Stimulated activated CD8-positive, alpha-beta memory T cell treated with anti-CD3 and anti-CD28 coated beads, Interleukin-2, amount 100 ng/mL, for 48 hours (primary cell): ENCODE measurements at places on chromosomes 12 and 14.
A peak's percentile ranks its signal among the peaks of the same experiment; 100 is the strongest.

DNA sequence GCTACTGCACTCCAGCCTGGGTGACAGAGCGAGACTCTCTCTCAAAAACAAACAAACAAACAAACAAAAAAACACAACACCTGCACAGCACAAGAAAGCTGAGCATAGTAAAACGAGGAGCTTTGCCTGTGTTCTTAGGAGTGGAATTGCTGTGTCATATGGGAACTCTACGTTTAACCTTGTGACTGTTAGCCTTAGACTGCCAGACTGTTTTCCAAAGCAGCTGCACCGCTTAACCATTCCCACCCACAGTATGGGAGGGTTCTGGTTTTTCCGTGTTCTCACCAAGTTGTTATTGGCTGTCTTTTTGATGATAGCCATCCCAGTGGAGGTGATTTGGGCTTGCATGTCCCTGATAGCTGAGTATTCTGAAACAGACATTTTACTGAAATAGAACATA, 9.2 kb downstream of the WNT5B start:
- DNase-seq = no peak

- DNase-seq = no peak
These were observed 1.7 kb upstream of the STRN3 start for GRCh38 chr14:31027847-31028246.

- no peak for DNase-seq
These were observed 2.1 kb downstream of the PLD4 start for GRCh38 chr14:104926619-104927431.

GRCh38 chr14:99389174-99389826, 91.4 kb downstream of the SETD3 start:
- DNase-seq = peak; percentile 45

DNA sequence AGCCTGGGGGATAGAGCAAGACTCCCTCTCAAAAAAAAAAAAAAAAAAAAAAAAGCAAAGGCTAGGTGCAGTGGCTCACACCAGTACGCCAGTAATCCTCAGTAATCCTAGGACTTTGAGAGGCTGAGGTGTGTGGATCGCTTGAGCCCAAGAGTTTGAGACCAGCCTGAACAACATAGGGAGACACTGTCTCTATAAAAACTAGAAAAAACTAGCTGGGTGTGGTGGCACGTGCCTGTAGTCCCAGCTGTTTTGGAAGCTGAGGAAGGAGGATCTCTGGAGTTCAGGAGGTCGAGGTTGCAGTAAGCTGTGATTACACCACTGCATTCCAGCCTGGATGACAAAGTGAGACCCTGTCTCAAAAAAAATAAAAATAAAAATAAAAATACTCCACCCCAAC, 8.9 kb upstream of the RBM25 start:
- DNase-seq = no peak

DNA sequence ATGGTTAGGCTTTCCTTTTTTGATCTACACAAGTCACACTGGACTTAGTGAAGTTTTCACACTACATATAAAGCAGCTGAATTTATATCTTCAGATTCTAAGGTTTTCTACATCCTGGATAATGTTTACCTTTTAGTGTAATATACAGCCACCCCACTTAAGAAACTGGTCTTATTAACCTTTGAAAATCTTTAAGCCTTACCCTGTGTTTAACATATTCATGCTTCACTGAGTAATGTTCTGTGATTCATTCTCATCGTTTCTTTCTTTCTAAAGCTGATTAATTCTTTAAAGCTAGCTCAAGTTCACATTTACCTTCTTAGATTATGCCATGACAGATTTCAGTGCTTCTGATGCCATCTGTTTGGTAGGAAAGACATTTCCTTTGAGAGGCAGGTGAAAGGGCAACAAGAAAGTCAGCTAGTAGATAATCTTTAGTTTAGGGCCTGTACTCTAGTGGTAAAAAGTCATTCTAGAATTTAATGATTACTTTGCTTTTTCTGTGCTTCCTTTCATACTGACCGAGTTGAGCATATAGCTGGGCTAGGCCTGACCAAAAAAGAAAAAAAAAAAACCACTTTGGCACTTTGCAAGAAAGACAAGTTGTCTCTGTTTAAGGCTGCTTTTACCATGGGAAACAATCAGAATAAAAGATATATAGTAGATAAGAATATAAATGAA, 690.9 kb upstream of the FBXO33 start:
- DNase-seq = no peak

DNA sequence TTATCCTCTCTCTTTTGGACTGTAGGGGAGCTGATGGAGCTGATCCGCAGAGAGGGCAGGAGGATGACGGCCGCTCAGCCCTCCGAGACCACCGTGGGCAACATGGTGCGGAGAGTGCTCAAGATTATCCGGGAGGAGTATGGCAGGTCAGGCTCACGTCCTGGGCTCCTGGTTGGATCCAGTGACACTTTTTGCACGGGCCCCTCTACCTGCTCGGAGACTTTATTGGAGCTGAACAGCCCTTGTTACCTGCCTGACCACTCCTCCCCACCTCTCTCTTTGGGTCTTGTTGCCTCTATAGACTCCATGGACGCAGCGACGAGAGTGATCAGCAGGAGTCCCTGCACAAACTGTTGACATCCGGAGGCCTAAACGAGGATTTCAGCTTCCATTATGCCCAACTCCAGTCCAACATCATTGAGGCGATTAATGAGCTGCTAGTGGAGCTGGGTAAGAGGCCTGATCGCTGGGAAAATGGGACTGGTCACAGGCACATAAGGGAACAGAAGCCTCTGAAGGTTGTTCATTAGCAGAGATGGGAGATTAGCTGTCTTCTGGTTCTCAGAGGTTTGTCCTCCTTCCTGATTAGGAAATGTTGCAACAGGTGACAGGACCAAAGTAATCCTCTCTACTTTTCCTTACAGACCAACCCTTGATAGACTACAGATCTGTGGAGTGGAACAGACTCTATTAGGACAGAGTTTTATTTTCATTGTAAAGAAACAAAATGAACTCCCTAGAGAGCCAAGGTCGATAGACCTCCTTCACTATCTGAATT, 718 bp downstream of the EIF2B2 start:
- no peak for DNase-seq

- DNase-seq = no peak
These were observed 221.2 kb upstream of the FLRT2 start for GRCh38 chr14:85308531-85309300.

GRCh38 chr12:15205341-15206010, 15.7 kb downstream of the RERG start:
- DNase-seq = no peak

DNA sequence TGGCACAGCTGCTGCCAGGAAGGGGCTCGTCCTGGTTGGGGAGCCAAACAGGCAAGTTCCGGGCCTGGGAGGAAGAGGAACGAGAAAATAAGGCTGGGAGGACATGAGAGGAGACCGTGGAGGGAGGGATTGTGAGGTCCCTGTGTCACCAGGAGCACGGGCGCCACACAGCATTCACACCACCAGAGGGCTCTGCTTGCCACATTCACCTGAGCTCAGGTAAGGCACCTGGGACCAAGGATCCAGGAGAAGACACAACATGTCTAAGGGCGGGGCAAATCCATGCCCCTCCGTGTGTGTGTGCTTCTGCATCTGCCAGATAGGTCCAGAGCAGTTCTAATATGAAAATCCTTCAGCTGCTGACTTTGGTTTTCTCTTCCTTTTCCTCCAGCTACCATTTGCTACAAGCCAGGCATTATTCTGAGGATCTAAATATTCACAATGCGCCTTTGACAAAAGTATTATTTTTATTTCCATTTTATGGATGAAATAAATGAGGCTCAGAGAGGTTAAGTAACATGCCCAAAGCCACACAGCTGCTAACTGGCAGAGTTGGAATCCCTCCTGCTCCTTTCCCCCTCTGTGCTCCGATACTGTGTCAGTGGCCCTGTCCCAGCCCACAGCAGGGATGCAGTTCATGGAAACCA, 14.6 kb downstream of the RAPGEF3 start:
- no peak for DNase-seq

- DNase-seq = no peak
These were observed 33.2 kb downstream of the DUSP6 start for GRCh38 chr12:89319122-89319521.

GRCh38 chr12:121252712-121253345, 42.9 kb downstream of the P2RX4 start:
- no peak for DNase-seq

GRCh38 chr14:32728976-32729375, 209.7 kb upstream of the NPAS3 start:
- DNase-seq = no peak

GRCh38 chr12:9349888-9350885, 142.0 kb upstream of the PZP start:
- DNase-seq = no peak

GRCh38 chr14:50624447-50624846, 43.7 kb downstream of the SAV1 start:
- DNase-seq = no peak

DNA sequence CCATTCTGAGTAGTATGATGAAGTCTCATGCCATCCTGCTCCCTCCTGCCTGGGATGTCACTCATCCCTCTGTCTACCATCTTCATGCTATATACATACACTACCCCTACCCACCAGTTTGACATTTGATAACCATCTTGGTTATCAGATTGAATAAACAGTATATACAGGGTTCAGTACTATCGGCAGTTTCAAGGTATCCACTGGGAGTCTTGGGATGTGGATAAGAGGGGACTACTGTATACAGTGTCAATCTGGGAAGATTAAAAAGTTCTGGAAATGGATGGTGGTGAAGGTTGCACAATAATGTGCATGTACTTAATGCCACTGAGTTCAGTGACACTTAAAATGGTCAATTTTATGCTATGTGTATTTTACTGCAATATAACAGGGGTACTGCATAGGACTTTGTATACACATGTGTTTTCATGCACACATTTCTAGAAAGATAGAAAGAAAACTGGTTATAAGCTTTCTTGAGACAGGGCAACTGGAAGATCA, 22.1 kb downstream of the SPPL3 start:
- no peak for DNase-seq

GRCh38 chr14:61145034-61145902, 135.9 kb downstream of the TMEM30B start:
- no peak for DNase-seq

GRCh38 chr14:92037989-92038388, 1.9 kb downstream of the TRIP11 start:
- no peak for DNase-seq

DNA sequence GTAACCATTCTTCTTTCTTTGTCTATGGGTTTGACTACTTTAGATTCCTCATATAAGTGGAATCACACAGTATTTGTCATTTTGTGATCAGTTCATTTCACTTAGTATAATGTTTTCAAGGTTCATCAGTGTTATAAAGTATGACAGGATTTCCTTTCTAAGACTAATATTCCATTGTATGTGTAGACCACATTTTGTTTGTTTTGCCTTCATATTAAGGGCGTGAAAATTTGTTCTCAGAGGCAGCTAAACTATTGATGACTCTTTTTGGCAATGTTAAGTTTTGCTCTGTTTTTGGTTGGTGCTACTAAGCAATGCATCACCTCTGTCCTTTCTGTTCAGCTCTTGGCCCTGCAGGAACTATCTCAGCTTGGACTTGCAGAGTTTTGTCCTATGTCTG, 1.7 kb upstream of the KLRG1 start:
- no peak for DNase-seq

- peak; percentile 46 for DNase-seq
These were observed 6.9 kb downstream of the PABPN1 start for GRCh38 chr14:23327947-23328744.

DNA sequence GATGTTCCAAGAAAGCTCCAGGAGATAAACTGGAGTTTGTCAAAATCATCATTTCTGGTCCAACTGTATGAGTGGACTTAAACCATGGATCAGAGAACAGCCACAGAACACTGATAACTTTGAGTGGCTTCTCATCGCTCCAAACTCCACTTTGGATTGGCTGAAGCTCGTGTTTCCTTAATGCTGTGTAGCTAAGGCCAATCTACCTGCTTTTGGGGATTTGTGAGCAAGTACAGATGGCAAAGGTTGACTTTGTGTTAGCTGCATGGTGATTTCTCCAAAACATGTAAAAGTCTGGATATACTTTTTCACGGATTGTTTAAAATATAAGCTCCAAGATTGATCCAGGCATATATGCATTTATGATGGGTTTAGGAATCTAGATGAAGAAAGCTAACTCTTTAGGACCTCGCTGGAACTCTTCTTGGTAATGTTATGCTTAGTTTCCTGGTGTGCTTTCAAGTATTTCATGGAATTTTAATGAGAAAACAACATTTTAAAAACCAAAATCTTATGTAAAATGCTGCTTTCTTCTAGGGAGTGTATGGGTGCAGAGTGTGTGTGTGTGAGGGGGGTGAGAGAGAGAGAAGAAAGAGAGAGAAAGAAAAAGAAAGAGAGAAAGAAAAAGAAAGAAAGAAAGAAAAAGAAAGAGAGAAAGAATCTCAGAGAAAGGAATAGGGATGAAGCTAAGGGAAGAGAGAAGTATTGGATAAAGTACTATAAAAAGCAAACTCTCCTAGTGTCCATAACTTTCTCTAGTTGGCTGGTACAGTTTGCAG, 11.6 kb upstream of the PAX9 start:
- DNase-seq = no peak

DNA sequence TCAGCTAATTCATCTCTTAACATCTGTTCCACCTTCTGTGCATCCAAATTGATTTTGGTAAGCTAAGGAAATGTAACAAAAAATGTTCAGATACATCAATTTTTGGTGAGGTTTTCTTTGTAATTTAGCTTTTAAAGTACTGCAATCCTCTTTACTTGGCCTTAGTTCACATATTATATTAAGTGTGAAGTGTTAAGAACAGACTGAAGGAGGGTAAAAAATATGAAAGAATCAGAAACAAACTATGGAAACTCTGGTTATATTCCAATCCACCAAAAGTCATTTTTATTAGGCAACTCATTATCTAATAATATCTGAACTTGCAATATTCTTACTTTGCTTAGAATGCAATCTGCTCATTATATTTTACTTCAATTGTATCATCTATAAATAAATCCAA, 49.1 kb downstream of the CEP290 start:
- DNase-seq = no peak

DNA sequence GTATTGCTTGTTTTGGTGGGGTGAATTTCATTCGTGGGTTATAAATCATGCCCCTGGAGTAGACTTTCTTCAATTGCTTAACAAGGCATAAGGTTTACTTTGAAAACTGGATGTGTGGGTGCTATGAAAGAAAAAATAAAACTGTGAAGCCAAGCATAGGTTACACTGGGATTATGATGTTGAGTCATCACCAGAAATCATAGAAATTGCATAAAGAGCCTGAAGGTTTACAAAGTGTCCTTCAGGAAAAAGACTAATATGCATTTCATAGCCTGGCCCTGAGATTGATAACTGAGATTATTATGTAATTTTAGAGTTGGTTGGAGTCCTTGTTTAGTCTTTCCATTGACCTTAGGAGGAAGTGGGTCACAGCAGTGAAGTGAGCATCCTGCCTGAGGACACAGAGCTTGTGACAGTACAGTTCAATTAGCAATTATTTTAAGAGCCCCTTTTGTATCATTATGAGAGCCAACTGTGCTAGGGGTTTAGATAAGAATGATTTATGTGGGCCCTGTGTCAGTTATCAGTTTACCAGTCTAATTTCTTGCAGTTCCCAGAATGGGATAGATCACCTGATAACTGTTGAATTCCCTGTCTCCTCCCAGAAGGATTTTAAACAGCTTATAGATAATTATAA, 13.6 kb downstream of the LRRK2 start:
- no peak for DNase-seq

GRCh38 chr12:32989705-32990104, 93.1 kb upstream of the PKP2 start:
- DNase-seq = no peak
